ENCODE measurements at places on chromosomes 13 and 19. TPM values are rescaled to one million over a fixed set of nuclear protein-coding genes. Genes with fewer than 3 reads are reported as not detected.

DNA sequence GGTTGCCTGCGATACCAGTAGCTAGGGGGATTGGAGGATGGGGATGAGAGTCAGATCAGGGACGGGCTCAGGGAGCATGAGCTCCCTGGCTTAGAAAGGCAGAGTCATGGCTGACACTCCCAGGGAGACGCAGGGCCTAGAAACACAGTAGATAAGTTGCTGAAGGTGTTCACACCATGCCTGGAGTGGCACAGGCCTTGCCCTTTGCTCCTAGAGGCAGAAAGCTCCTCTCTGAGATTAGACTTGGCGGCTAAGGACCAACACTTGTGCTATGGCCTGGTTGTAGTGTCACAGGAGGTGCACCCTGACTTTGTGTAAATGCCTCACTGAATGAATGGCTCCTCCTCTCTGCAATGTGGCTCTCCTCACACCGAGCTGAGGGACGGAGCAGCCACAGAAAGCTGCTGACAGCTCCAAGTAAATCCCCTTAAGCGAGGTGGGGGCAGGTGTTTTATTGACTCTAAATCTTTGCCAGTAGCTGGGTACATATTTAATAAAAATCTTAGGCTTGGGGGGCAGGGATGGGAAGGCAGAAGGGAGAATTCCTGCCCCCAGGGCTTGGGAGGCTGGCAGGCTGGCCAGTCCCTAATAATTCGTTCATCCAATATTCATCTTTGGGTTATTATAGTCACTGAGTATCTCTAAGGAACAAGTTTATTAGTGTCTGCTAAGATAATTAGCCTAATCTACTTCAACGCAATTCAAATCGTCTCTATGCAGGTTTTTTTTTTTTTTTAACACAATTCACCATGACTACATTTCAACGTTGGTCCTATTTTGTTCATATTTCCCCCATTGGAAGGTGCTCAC lies 54.9 kb downstream of the SIAH3 start:
- DNase-seq: no peak

The SULT2A1 gene
- polyA plus RNA-seq: not detected

DNA sequence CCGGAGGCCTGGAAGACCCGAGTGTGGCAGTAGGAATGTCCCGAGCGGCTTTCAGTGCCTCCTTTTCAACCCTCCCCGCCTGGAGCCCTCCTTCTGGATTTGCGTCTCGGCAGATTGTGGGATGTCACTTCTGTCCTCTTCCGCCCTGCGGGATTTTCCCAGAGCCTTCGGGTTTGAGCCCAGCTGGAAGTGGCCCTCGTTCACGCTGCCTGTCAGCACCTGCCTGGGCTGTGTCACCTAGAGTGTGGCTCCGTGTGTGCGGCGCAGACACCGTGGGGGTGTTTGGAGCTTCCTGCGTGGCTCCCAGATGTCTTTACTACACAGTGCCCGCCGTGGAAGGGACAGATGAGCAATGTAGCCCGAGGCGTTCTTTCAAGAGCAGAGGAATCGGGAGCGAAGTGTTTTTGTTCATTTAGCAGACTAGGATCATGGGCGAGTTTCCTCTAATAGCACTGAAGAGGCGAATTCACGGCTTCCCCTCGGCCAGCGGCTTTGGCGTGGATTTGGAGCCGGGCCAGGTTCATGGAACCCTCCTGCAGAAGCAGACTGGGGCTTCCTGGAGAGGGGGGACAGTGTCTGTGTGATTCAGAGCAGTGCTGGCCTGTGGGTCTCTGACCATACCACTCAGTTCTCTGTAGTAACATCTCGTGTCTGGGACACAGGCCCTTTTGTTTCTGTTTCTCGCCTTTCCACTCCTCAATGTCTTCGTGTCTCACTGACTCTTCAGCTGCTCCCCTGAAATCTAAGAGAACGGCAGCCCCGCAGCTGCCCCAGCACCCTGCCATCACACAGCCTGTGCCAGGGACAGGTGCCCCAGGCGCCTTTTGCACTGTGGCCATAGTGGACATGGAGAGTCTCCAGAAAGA lies 68.0 kb downstream of the KDM4B start:
- no peak for DNase-seq

- no peak for DNase-seq
These were observed 49.7 kb downstream of the ESD start for GRCh38 chr13:46747031-46747820.

GRCh38 chr13:39037410-39037879 lies 444 bp downstream of the PROSER1 start:
- no peak for DNase-seq

- no peak for DNase-seq
These were observed 94.5 kb downstream of the RAP2A start for GRCh38 chr13:97528518-97528917.

DNA sequence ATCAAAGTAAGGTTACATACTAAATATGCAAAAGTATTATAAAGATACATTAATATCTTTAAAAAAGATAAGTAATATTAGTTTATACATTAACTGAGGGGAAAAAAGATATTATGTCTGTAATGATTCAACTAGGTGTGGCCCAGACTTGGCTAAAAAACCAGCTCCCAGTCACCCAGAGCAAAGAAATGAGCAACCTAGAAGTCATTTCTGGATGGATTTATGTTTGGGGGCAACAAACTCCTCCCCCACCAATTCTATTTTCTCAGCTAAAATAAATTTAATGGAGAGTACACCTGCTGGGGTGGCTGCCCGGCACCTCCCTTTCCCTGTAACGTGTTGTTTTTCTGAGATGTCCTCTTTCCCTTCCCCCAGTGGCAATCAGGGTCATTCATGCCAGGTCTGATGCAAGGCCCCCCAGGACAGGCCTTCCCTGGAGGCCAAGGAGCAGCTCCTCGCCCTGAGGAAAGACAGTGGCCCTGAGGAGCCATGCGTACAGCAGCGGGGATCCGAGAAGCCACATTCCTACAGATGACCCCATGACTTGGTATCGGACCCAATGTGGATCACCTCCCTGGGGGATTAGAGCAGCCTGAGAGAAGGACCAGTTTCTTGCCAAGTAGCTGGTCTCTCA lies 78.6 kb upstream of the DOCK9 start:
- no peak for DNase-seq
